Hematopoietic multipotent progenitor cell treated with erythropoietin and hydrocortisone succinate and interleukin-3 and kit ligand, for 6 days (in vitro differentiated cells): ENCODE measurements at places on chromosomes 16 and 17.

GRCh38 chr16:86931410-86931941 lies 353.1 kb downstream of the FOXL1 start:
- no peak for DNase-seq

DNA sequence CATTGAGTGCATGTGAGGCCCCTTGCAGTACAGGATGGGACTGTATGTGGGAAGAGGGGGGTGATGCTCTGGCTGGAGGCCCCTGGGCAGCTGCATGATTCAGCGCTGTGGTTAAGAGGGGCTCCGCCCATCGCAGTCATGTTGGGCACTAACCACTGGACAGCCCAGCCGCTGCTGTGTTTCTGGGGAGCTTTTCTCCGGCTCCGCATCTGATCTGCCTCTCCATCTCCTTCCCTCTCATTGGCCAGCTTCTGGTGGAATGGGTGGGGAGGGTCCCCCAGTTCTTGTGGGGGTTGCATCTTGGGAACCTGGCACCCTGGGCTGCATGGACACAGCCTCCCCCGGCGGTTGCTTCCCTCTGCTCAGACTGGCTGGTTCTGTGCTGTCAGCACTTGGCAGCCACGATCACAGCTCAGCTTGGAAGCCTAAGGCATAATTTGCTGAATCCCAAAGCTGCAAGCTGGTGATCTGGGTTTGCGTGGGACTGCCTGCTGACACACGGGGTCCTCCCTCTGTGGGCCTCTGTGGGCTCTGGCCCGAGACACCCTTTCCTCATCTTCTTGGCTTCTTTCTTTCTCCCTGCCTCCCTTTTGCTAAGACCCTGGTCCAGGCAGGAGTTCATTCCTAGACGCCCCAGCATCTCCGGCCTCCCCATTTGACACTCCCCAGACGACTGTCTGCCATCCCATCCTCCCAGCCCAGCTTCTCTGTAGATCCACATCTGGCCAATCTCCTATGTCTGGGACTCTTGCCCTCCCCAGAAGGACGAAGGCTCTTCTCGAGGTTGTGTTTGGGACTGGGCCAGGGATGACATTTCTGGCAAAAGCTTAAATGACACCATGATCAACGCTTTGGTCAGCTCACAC lies 168.3 kb downstream of the SEC14L1 start:
- DNase-seq, result peak; percentile 67

- DNase-seq, result peak; percentile 27
Observed at GRCh38 chr16:55323637-55324271, at the start of gene IRX6. IRX6 (plus strand) TSS chr16:55324203; CDS start chr16:55325092, 889 bp downstream.

- DNase-seq, result no peak
Observed at GRCh38 chr17:16935786-16936185, 36.1 kb downstream of the TNFRSF13B start.

GRCh38 chr16:27464626-27465482 lies 62.9 kb downstream of the IL21R start:
- DNase-seq, result no peak

GRCh38 chr16:55557186-55557585 lies 9.3 kb upstream of the CAPNS2 start:
- DNase-seq, result no peak

DNA sequence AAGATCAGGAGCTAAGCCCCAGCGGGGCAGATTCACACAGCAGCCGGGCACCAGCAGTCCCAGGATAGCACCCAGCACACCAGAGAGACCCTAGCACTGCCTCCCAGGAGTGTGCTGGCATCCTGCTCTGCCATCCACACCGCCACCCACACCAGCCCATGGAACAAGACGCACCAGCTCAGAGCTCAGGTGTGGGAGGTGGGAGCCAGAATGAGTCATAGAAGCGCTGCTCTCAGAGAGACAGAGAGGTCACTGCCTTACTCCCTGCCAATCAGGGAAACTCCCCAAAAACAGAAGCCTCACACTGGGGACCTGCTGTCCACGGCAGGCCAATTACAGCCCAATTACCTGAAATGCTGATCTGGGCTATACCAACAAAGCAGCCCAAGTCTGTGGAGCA lies 64.9 kb downstream of the CDYL2 start:
- no peak for DNase-seq
